Right lobe of liver (tissue), 6 donors: ENCODE measurements at places on chromosomes 3 and 15. TPM values are rescaled to one million over a fixed set of nuclear protein-coding genes. Genes with fewer than 3 reads are reported as not detected.

DNA sequence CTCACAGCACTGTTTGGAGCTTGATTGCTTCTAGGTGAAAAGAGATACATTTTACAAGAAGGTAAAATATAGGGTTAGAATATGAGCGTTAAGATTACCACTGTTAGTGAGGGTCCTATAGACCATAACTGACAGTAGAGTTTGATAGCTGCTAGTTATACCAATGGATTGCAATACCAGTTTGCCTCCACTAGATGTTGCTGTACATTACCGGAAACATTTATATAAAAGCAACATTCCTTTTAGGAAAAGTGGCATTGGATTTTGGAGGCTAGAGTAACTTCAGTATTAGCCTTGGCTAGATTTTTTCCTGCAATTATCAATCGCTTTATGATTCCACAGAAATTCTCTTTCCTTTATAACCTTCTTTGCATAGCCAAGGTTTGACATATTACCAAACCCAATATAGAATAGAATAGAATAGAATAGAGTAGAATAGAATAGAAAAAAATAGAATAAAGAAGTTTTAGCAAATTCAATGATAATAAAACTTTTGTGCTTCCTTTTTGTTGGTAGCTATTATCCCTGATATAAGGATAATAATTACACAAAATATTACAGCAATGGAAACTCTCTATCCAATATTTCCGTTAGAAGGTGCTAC lies 1093.6 kb upstream of the ALCAM start:
- DNase-seq: no peak

GRCh38 chr15:101029971-101030661 lies 111.0 kb downstream of the LRRK1 start:
- DNase-seq: peak; percentile 30

DNA sequence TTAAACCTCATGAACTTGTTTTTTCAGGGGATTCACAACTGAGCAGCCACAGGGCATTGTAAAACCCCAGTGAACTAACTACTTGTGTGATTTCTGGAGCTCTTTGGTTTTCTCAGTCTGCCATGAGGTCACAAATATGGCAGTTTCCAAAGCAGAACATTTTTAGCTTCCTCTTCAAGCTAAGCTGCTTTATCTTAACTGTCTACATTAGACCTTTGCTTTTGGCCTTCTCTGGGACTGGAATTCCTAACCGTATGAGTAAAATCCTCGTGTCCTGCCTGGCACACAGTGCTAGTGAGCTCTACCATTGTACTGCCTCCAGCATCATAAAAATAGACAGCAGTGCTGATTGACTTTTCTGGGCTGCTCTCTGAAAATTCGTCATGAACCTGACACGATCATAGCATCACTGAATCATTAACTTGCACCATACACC lies 22.1 kb downstream of the CDIN1 start:
- DNase-seq: no peak

GRCh38 chr3:103167850-103168249 lies 733.0 kb downstream of the ZPLD1 start:
- DNase-seq: no peak

GRCh38 chr15:63194302-63194701 lies 4.9 kb downstream of the RAB8B start:
- DNase-seq: no peak

DNA sequence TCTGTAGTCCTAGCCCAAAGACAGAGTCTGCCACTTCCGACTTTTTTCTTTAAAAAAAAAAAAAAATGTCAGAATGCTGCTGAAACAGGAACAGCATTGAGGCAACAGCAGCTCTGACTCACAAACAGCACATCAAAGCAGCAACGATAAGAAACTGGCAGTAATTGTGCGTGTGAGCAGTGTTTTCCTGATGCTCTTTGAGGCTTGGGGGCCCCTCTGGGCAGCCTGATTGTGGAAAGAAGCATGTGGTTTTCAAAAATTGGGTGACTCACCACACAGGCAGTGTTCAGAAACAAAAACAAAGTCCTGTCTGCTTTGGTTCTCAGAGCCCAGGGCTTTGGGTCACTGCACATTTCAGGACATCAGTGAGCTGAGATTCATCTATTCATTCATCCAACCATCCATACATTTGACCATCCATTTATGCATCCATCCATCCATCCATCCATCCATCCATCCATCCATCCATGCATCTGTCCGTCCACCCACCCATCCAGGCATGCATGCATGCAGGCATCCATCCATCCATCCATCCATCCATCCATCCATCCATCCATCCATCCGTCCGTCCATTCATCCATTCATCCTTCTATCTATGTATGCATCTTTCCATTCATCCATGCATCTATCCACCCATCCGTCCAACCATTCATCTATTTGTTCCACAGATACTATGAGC lies 308.4 kb downstream of the RPLP1 start:
- DNase-seq: no peak

GRCh38 chr3:124409650-124410275 lies 320.5 kb upstream of the UMPS start:
- no peak for DNase-seq

DNA sequence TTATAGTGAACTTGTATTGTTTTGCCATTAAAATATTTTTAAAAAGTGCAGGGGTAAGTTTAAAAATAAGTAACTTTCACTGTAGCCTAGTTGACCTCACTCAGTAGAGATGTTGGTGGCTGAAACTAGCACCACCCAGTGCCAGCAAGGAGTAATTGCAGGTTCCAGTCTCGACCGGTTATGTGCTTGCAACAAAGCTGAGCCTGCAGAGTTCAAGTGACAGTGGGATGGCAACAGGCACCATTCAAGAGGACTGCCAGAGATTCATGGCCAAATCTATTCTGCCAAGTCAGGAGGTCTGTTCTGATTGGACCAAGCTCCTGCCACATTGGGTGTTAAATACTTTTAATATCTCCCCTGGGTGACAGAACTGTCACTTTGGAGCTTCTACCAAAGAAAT lies 2.7 kb downstream of the ADAMTS7 start:
- DNase-seq: no peak

The PLOD2 gene
- 22.7 TPM for total RNA-seq

DNA sequence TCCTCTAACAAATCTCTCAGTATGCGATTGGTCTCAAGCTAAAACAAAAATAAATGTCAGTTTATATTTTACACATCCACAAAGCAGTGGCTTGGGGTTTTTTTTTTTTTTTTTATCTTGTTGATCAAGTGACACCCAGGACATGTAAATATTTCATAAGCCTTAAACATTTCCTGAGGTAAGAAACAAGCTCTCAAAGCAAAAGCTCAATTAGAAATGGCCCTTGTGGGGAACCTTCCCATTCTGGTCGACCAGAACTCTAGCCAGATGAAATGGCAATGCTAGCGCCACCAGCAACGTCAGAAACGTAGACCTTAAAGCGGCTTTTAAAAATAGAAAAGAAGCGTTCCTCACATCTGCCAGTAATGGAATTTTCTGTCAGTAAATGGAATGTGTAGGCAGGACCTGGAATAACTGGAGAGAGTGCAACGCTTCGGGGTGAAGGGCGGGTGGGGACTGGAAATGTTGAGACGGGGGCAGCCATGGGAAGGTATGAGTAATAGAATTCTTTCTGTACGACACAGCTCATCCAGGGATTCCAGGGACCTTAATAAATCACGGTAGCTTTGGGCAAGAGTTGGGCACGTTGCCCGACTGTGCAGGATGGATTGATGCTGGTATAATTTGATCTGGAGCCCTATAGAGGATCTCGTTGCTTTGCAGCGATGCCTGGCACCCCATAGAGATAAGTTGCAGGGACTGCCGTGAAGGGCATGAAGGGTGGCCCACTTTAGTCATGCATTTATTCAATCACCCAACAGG lies 44.4 kb downstream of the BTD start:
- no peak for DNase-seq

DNA sequence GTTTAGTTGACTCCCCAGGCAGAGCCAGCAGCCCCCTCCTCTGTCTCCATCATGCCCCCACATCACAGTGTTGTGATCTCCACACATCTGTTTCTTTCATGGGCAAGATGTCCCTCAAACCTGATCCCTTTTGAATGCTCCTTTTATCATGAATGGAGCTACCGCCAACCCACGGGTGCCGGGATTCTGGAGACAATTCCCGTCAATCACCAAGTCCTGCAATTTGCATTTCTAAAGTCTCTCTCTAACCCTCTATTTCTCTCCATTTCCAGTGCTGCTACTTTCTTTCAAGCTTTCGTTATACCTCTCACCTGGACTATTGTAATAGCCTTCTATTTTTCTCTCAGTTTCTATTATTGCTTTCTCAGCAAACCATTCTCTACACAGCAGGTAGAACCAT lies 89.7 kb upstream of the CCNL1 start:
- no peak for DNase-seq

- DNase-seq: peak; percentile 50
Observed at GRCh38 chr3:126158016-126158911, 22.1 kb downstream of the ALDH1L1 start.

The TMEM42 gene
- 8.5 TPM for total RNA-seq

- no peak for DNase-seq
Observed at GRCh38 chr3:55885721-55886120, 398.6 kb upstream of the WNT5A start.

The HMG20A gene
- 14.6 TPM for total RNA-seq

The TEX55 gene
- not detected for total RNA-seq

The CCR5 gene
- 1.7 TPM for total RNA-seq

- DNase-seq: no peak
Observed at GRCh38 chr3:77236118-77236517, 196.2 kb downstream of the ROBO2 start.

DNA sequence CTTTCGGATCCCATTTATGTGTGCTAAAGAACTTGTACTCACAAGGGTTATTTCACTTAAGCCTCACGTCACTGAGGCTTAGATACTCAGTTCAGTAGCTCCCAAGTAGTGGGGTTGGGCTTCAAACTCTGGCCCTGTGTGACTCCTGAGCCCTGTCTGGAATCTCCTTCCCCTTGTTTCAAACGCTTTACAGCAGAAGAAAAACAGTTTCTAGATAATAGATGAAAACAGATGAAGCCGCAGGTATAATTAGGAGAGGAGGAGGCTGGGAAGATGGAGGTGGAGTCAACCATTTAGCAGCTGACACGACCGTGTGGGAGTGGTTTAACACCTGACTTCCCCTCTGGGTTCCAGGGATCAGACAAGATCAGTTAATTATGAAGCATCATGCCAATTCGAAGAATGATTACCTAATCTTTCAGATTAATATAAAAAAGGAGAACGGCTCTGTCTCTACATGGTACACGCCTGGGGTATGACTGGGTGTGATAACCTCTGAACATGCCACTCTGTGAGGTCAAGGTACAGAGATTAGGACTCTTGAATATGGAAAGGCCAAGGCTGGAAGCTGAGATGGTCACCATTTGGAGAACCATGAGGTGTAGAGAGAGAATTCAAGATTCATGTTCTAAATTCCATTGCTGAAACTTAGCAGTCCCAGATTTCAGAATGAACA lies 31.1 kb downstream of the TPM1 start:
- DNase-seq: no peak

GRCh38 chr15:60135961-60136360 lies 131.8 kb downstream of the FOXB1 start:
- no peak for DNase-seq

DNA sequence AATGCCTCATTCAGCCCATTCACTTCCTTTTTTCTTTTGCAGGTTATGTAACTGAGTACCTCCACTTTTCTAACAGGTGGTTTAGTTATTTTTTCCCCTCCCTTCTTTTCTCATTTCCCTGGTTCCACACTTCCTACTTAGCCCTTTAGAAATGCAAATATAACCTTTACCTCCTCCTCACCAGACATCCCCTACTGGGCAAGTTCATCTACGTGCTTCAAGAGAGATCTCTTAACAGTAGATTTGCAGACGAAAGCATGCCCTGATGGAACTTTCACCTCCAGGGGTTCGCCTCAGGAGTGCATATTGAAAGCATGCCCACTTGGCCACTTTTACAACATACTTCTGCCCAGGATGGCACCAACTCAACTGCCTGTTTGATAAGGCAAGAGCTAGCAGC lies 314.1 kb upstream of the LRRC3B start:
- DNase-seq: no peak

GRCh38 chr3:13307041-13307440 lies 113.1 kb downstream of the NUP210 start:
- DNase-seq: no peak

- no peak for DNase-seq
Observed at GRCh38 chr15:29686079-29686425, 136.2 kb downstream of the TJP1 start.

- DNase-seq: no peak
Observed at GRCh38 chr15:83610901-83611685, 42.8 kb upstream of the ADAMTSL3 start.

DNA sequence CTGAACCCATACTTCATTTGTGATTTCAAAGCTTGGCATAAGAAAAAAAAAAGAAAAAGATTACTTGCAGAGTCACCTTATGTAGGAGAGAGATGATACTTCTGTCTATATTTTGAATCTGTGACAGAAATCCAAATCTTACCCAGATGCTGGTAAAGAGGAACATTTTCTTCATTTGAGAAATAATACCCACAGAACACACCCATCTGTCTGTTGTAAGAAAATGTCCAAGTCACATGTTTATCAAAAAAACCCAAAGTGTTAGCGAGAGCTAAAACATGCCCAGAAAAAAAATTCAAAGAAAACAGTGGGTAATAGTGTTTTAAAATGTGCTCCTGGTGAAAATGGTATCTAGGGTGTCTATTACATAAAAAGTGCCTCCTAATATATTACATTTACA lies 18.0 kb upstream of the RAP2B start:
- DNase-seq: no peak

The TLR9 gene
- 0.25 TPM for total RNA-seq

The CD86 gene
- 5.2 TPM for total RNA-seq

The LHFPL4 gene
- total RNA-seq: not detected

The SETD5 gene
- 39.5 TPM for total RNA-seq

DNA sequence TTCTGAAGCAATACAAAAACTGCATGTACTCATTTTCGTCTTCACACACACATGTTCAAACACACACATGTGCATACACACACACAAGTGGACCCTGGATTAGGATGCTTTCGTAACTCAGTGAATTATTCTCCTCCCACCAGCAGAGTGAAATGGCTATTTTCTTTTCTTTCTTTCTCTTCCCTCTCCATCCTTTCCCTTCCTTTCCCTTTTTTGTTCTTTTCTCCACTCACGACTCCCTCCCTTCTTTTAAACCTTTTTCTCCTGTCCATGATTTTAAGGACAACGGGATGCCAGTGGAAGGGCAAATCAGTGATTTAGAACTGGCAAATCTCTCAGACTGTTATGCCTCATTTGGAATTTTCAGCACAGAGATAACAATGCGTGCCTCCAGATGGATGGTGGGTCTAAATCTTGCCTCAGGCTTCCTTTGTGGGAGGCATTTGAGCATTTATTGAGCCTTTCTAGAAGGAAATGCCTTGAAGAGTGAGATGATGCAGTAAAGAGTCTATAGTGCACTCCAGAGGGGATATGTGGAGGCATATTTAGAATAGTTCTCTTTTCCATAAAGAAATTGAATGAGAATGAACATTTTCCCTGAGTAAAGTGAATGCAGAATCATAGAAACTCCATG lies 130.4 kb upstream of the SLC7A14 start:
- DNase-seq: no peak

The TRH gene
- not detected for total RNA-seq

- no peak for DNase-seq
Observed at GRCh38 chr3:77825001-77825827, 785.3 kb downstream of the ROBO2 start.

- DNase-seq: no peak
Observed at GRCh38 chr15:52351206-52351908, 55.8 kb upstream of the MYO5C start.

GRCh38 chr3:101685870-101686307 lies 629 bp downstream of the RPL24 start:
- DNase-seq: no peak

GRCh38 chr15:28002136-28002861 lies 96.8 kb downstream of the OCA2 start:
- DNase-seq: no peak

The PTPRG gene
- total RNA-seq: 11.7 TPM
